MCF 10A (cell line): ENCODE measurements at places on chromosomes 3 and 15. TPM values are rescaled to one million over a fixed set of nuclear protein-coding genes. Genes with fewer than 3 reads are reported as not detected.

GRCh38 chr3:105878061-105878460 is 9.2 kb upstream of the CBLB start:
- H3K4me1 ChIP-seq = no peaks in the 10 kb centered on the region
- peaks cover 5% of the 10 kb centered on the region for H3K36me3 ChIP-seq
- no peaks in the 10 kb centered on the region for H3K27me3 ChIP-seq
- no peak overlapping the region for H3K4me3 ChIP-seq
- no peak for DNase-seq

- H3K36me3 ChIP-seq = no peaks in the 10 kb centered on the region
- H3K4me1 ChIP-seq = no peaks in the 10 kb centered on the region
- no peak overlapping the region for H3K27ac ChIP-seq
- peak; percentile 3 for DNase-seq
- H3K4me3 ChIP-seq = no peak overlapping the region
Observed at GRCh38 chr3:21620511-21621155, 130.4 kb downstream of the ZNF385D start.

- DNase-seq = no peak
- H3K36me3 ChIP-seq = no peaks in the 10 kb centered on the region
- H3K27me3 ChIP-seq = no peaks in the 10 kb centered on the region
- no peak overlapping the region for H3K4me3 ChIP-seq
Observed at GRCh38 chr3:114327665-114328064, 33.8 kb downstream of the TIGIT start.

DNA sequence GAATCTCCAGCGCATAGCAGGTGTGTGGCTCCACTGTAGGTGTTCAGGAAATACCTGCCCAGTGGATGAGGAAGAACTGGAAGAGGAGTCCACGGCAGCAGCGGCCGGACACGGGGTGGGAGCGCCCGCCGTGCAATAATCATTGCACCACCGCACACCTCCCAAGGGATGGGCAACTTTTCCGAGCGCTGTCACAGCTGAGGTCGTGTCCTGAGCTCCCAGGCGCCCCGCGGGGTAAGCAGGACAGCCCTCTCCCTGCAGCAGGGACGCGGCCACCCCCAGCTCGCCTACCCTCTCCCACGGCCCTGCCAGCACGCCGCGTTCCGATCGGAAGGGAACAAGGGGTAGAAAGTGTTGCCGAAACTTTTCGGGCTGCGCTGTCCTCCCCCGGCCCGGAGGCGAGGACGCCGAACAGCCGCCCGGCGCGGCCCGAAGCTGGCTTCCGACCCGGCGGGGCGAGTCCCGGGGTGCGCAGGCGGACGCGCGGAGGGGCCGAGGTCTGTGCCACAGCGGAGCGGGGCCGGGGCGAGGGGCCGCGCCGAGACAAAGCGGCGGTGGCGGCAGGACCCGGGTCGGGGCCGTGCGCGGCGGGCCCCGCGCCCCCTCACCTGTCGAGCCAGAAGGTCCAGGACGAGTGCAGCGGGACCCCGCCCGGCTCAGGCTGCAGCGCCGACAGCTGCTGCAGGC is 475 bp downstream of the EIF4E3 start:
- no peak overlapping the region for H3K27ac ChIP-seq
- H3K4me3 ChIP-seq = peak overlapping the region; percentile 77
- no peaks in the 10 kb centered on the region for H3K4me1 ChIP-seq
- H3K36me3 ChIP-seq = no peaks in the 10 kb centered on the region

DNA sequence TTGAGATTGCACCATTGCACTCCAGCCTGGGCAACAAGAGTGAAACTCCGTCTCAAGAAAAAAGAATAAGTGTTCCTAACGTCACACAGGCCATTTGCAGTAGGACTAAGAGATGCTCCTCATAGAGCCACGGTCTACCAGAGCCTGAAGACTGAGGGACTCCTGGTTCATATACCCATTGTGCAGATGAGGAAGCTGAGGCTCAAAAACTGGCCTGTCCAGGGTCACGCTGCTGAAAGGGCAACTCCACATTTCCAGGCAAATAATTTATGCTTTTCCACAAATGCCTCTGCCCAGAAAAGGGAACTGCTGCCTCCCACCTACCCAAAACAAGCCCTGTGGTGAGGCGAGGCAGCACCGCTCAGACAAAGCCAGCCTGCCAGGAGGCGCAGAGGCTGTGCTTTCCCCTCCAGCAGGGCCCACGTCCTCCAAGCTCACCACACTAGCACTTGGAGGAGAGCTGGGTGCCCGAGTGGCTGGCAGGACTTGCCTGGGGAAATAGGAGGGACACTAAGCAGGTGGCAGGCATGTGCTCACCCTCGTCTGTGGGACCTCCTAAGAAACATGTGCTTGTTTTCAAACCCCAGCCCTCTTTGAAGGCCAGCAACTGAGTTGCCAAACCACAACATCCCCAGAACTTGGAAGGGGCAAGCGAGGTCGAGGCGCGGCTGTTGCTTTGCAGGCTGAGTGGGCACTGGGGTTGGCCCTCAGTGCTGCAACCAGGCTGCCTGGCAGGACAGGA is 195.6 kb downstream of the XXYLT1 start:
- no peaks in the 10 kb centered on the region for H3K27me3 ChIP-seq
- H3K36me3 ChIP-seq = no peaks in the 10 kb centered on the region
- H3K27ac ChIP-seq = no peak overlapping the region
- no peak overlapping the region for H3K4me3 ChIP-seq

Gene CILP
- not detected in 2 replicates for total RNA-seq

Gene DCLK3
- not detected in 2 replicates for total RNA-seq

Gene GRAMD1C
- 0.64 and 0.79 TPM in 2 replicates for total RNA-seq
